ENCODE measurements at places on chromosomes 7 and 10. TPM values are rescaled to one million over a fixed set of nuclear protein-coding genes. Genes with fewer than 3 reads are reported as not detected.
A peak's percentile ranks its signal among the peaks of the same experiment; 100 is the strongest.

The HMX2 gene
- not detected for total RNA-seq

The GDF2 gene
- not detected for total RNA-seq

The GATAD1 gene
- total RNA-seq = 30.4 TPM

The FASTK gene
- 60.2 TPM for total RNA-seq

DNA sequence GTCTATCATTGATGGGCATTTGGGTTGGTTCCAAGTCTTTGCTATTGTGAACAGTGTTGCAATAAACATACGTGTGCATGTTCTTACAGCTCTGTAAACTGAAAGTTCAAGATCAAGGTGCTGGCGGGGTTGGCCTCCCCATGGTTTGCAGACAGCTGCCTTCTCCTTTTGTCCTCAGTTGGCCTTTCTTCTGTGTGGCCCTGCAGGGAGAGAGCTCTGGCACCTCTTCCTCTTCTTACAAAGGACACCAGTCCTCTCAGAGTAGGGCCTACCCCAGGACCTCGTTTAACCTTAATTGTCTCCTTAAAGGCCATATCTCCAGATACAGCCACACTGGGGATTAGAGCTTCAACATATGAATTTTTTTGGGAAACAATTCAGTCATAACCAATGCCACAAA is 462.7 kb downstream of the TCERG1L start:
- H3K4me3 ChIP-seq = no peak overlapping the region
- H3K27ac ChIP-seq = no peak overlapping the region
- no peaks in the 10 kb centered on the region for H3K27me3 ChIP-seq

- H3K4me1 ChIP-seq = no peaks in the 10 kb centered on the region
- H3K27me3 ChIP-seq = no peaks in the 10 kb centered on the region
- DNase-seq = no peak
- H3K4me3 ChIP-seq = no peak overlapping the region
Measured at GRCh38 chr10:26311383-26311940, 94.9 kb downstream of the GAD2 start.

- H3K36me3 ChIP-seq = no peaks in the 10 kb centered on the region
- H3K27me3 ChIP-seq = no peaks in the 10 kb centered on the region
- no peak overlapping the region for H3K27ac ChIP-seq
- no peak overlapping the region for H3K4me3 ChIP-seq
- no peaks in the 10 kb centered on the region for H3K4me1 ChIP-seq
Measured at GRCh38 chr7:43849047-43849446, 20.3 kb downstream of the MRPS24 start.

DNA sequence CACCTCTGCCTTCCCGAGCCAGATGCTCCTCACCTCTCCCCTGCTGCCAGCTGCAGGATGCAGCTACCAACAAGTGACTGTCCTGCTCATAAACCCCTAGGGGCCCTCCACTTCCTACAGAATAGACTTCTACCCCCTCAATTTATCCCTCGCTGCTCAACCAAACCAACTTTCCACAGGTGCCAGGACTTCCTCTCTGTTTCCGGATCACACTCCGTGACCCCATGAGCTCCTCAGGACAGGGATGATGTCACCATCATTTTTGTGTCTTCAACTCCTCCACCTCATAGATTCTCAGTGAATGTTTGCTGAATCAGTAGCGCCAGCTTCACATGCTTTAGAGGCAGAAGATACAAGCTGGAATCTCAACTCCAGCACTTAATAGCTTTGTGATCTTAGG is 25.8 kb upstream of the ADRB1 start:
- H3K4me3 ChIP-seq = no peak overlapping the region
- H3K4me1 ChIP-seq = peaks cover 5% of the 10 kb centered on the region
- no peaks in the 10 kb centered on the region for H3K36me3 ChIP-seq

DNA sequence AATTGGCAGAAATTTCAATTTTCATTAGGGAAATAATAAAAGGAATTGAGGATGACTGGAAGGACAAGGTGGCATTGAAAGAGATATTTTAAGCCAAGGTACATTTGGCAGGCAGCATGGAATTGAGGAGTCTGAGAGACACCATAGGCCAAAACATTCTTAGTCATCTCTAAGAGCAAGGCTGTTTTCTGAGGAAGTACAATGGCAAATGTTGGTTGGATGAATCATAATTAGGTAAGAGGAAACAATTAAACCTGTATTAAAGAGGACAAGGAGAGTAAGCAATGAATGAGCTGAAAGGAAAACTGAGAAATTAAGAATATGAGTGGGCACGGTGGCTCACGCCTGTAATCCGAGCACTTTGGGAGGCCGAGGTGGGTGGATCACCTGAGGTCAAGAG is 86.3 kb downstream of the MRPL32 start:
- H3K4me1 ChIP-seq = no peaks in the 10 kb centered on the region
- no peaks in the 10 kb centered on the region for H3K36me3 ChIP-seq
- H3K27me3 ChIP-seq = no peaks in the 10 kb centered on the region
- no peak overlapping the region for H3K4me3 ChIP-seq

DNA sequence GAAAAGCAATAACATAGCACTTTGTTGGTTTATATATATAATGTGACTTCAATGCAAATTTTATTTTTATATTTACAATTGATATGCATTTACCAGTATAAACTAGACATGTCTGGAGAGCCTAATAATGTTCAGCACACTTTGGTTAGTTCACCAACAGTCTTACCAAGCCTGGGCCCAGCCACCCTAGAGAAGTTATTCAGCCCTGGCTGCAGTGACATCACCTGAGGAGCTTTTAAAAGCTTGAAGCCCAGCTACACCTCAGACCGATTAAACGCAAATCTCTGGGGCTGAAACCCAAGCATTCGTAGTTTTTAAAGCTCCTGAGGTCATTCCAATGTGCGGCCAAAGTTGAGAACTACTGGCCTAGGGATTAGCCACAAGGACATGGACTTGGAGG is 155.0 kb upstream of the LANCL2 start:
- DNase-seq = no peak
- no peaks in the 10 kb centered on the region for H3K27me3 ChIP-seq
- no peak overlapping the region for H3K4me3 ChIP-seq
- no peak overlapping the region for H3K27ac ChIP-seq
- H3K36me3 ChIP-seq = no peaks in the 10 kb centered on the region
- H3K4me1 ChIP-seq = peaks cover 13% of the 10 kb centered on the region

DNA sequence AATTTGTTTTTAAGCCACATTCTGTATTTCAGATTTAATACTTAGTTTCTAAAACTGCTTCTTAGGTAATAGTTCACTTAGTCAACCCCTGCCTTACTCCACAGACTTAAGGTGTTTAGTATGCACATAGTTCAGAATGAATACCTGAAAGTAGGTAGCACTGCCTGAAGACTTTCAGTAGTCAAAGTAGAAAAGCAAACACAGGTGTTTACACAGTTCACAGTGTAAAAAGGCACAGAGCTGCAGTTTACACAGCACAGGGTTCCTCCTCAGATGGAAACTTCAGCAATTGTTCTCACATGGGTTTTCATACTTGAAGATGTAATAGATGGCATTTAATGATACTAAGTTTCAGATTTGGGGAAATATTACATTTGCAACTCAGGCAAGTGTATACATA is 3.1 kb upstream of the PKD1L1 start:
- H3K27me3 ChIP-seq = no peaks in the 10 kb centered on the region
- no peak for DNase-seq
- H3K27ac ChIP-seq = no peak overlapping the region
- no peak overlapping the region for H3K4me3 ChIP-seq
- H3K4me1 ChIP-seq = peaks cover 7% of the 10 kb centered on the region
- no peaks in the 10 kb centered on the region for H3K36me3 ChIP-seq

DNA sequence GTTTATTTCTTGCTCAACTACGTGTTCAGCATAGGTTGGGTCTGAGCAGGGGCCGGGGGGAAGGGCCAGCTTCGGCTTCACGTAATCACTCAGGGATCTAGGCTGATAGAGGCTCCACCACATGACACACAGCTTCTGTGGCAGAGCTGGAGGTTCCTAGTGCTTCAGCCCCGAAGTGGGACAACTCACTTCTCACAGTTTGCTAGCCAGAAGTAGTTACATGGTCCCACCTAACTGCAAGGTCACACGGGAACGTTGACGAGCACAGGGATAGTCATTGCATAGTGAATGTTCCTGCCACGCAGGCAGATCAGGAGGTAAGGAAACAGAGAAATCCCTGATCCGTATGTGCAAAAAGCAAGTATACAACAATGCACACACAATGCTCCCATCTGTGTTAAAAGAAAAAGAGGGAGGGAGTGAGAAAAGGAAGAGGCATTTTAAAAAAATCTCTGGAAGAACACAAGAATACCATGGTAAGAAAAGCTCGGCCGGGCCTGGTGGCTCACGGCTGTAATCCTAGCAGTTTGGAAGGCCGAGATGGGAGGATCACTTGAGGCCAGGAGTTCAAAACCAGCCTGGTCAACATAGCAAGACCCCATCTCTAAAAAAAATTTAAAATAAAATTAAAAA is 16.9 kb downstream of the SMURF1 start:
- H3K27ac ChIP-seq = peak overlapping the region; percentile 21
- H3K4me1 ChIP-seq = peaks cover 77% of the 10 kb centered on the region
- no peak for DNase-seq
- H3K36me3 ChIP-seq = no peaks in the 10 kb centered on the region
- no peak overlapping the region for H3K4me3 ChIP-seq
- no peaks in the 10 kb centered on the region for H3K27me3 ChIP-seq

DNA sequence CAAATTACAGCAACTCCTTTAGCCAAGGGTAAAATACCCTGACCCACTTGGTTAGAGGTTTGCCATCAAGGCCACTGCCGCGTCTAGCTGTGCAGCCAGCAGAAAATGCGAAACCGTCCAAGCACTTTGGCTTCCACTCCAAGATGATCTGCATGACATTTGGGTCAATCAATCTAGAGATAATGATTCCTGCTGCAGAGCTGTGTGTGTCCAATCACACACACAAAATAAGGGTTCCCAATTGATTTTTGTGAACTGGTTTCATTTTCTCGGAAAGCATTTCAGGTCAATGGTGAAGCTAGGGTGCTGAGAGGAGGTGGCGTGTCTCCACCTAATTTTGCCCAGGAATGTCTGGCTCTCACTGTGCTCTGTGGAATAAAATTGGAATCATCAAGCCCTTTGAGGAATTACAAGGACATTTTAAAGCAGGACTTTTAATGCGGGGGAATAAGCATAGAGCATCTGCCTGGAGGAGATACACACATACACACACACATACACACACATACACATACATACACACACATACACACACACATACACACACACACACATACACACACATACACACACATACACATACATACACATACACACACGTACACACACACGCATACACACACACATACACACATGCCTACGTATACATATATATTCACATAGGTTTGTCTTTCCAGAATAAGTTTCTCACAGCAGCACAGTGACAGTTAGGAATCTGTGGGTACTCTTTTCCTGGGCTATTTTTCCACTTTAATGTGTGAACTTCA is 59.5 kb downstream of the ACADSB start:
- DNase-seq = no peak
- H3K4me1 ChIP-seq = no peaks in the 10 kb centered on the region
- H3K27me3 ChIP-seq = no peaks in the 10 kb centered on the region
- H3K4me3 ChIP-seq = no peak overlapping the region
- H3K36me3 ChIP-seq = no peaks in the 10 kb centered on the region
